ENCODE measurements at places on chromosomes 1 and 21.

DNA sequence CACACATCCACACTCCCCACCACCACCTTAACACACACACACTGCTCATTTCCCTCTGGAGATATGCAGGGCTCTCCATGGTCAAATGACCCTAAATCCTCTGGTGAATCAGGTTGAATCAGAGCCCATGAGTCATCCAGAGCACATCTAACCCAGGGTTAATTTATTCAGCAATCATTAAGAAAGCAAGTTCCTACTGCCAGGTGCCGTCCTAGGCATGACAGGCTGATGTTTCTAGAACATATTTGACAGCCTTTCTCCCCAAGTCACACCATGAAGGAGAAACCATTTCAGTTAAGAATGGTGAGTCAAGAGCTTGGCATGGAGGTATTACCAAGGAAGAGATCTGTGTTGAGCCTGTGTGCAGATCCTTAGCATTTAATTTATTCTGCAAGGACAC, 194.3 kb upstream of the CAMK1G start:
- DNase-seq = no peak

DNA sequence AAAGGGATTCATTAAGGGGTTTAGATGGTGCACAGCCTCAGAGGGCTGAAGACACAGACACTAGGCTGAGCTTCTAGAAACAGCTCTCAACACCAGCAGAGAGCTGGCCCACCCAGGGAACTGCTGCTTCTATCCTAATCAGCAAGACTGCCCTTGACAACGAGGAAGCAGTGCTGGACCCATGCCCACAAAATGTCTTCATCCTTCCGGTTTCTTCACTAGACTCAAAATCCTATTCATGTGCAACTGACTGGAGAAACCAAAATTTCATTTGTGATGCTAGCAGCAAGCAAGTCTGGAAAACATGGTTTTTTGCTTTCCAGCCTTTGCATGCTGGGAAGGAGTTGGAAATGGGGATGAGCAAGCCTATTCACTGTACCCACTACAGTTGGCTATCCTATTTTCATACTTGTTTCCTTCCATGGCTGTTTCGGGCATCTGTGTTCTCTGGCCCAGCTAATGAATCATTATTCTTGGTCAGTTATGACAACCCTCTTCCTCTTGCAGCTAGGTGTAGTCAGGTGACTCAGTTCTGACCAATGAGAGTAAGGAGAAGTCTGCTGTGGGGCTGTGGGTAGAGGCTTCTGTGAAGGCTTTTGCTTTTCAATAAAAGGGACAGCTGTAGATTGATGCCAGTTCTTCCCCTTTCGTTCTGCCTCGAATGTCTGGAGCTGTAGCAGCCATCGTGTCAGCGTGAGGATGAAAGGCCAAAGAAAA, 14.6 kb upstream of the TMEM61 start:
- no peak for DNase-seq

- DNase-seq = no peak
Measured at GRCh38 chr21:33441489-33442477, 38.0 kb downstream of the TMEM50B start.

- DNase-seq = no peak
Measured at GRCh38 chr1:211633524-211633846, 41.9 kb downstream of the NEK2 start.

GRCh38 chr1:59071289-59071688, 225.6 kb upstream of the FGGY start:
- DNase-seq = no peak

DNA sequence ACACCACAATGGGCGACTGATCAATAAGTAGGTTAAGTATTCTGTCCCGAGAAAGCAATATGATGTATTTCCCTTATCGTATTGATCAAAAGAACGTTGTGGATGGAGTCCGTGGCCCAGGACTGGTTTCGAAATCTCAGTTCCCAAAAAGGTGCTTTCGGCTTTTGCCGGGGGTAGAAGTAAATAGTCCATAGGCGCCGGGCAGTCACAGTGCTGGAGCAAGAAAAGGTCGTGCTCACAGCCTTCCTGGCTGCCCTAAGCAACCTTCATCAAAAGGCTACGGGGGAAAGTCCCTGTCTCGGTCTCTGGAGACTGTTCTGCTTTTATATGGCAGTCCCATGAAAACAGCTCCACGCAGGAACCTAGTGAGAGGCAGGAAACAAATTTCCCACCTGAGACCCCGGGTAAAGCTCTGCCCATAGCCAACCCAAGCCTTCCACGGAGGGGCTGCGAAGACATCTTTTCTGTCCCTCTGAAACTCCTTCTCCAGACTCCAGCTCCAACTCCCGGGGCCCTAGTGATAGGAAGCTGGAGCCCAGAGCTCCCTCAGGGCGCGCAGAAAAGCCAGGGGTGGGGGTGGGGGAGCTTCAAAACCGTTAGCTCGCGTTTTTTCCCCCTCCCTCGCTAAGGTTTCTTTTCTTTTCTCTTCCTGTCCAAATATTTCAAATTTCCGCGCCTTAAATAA, 7.0 kb downstream of the CDKN2C start:
- DNase-seq = peak; percentile 63

- no peak for DNase-seq
Measured at GRCh38 chr1:146021050-146021445, 487 bp downstream of the HJV start.

GRCh38 chr1:21304488-21304887, 14.2 kb upstream of the ECE1 start:
- DNase-seq = no peak

All from NCI-H524 treated with DMSO at 0.1 percent for 48 hours (cell line).